ENCODE measurements at places on chromosomes 5 and 9. TPM values are rescaled to one million over a fixed set of nuclear protein-coding genes. Genes with fewer than 3 reads are reported as not detected.

- DNase-seq = no peak
- no peaks in the 10 kb centered on the region for H3K27me3 ChIP-seq
- no peak overlapping the region for H3K27ac ChIP-seq
- H3K4me3 ChIP-seq = no peak overlapping the region
- H3K36me3 ChIP-seq = no peaks in the 10 kb centered on the region
- no peaks in the 10 kb centered on the region for H3K4me1 ChIP-seq
Measured at GRCh38 chr9:119924736-119925135, 555.5 kb upstream of the BRINP1 start.

DNA sequence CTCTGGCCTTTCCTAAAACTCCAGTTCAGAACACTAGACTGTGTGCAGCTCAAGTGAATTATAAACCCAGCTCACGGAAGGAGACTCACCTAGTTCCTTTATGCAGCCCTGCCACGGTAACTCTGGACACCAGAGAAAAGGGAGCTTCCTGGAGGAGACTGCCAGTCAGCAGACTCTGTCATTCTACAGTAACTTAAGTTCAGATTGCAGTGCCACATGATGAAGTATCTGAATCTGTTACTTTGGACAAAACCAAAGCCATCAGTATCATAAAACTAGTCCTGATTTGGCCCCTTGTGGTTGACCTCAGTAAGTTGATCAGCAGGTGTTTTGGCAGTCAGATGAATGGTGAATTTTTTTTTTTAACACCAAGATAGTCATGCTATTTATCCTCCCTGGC lies 2.7 kb downstream of the MTRR start:
- peaks cover 30% of the 10 kb centered on the region for H3K4me1 ChIP-seq
- DNase-seq = no peak
- no peak overlapping the region for H3K27ac ChIP-seq
- H3K36me3 ChIP-seq = peaks cover 34% of the 10 kb centered on the region
- H3K27me3 ChIP-seq = no peaks in the 10 kb centered on the region
- H3K4me3 ChIP-seq = peak overlapping the region; percentile 95

DNA sequence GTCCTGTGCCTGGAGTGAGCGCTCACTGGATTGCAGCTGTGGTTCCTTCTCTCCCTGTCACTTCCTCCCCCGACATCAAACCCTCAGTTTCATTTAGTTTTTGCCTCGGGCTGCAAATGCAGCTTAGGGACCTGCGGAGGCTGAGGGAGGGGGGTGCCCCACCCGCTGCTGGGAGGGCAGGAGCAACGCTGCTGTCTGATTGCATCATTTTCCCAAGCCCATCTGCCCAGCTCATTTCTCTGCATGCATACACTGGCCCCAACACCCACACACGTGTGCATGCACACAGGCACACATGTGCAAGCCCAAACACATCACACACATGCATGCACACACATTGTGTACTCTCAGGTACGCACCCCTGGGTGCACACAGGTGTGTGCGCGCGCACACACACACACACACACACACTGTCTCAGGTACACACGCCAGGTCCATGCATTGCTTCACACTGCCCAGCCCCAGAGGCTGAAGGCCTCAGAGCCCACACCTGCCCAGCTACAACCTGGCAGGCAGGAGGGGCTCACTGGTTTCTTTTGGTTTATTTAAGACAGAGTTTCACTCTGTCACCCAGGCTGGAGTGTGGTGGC lies 3.4 kb downstream of the ASS1 start:
- no peaks in the 10 kb centered on the region for H3K36me3 ChIP-seq
- H3K27me3 ChIP-seq = peaks cover 22% of the 10 kb centered on the region
- H3K27ac ChIP-seq = no peak overlapping the region
- no peak for DNase-seq
- H3K4me3 ChIP-seq = no peak overlapping the region
- peaks cover 78% of the 10 kb centered on the region for H3K4me1 ChIP-seq

GRCh38 chr9:78598120-78598519 lies 301.2 kb downstream of the PSAT1 start:
- H3K4me1 ChIP-seq = no peaks in the 10 kb centered on the region
- H3K27me3 ChIP-seq = peaks cover 5% of the 10 kb centered on the region
- H3K27ac ChIP-seq = no peak overlapping the region
- no peak overlapping the region for H3K4me3 ChIP-seq

GRCh38 chr5:9644630-9645029 lies 14.5 kb upstream of the TAS2R1 start:
- no peaks in the 10 kb centered on the region for H3K4me1 ChIP-seq
- H3K27me3 ChIP-seq = no peaks in the 10 kb centered on the region

DNA sequence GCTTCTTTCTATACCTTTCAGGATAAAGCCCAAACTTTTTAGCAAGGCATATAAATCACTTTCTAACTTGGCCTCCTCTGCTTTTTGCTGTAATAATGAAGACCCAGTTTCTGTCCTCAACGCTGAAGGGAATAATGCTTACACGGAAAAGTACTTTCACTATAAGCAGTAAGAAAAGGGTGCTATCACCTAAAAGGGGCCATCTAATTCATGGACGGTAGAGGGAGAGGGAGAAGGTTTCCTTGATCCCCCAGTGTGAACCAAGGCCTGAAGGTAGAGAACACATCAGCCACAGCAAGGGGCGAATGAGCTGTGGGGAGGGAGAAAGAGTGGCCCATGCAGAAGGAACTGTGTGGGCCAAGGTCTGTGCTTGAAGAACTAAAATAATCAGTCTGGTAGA lies 417.7 kb upstream of the CLINT1 start:
- no peak for DNase-seq
- no peaks in the 10 kb centered on the region for H3K27me3 ChIP-seq
- H3K27ac ChIP-seq = no peak overlapping the region

GRCh38 chr9:106104887-106105286 lies 410.5 kb downstream of the TMEM38B start:
- no peaks in the 10 kb centered on the region for H3K4me1 ChIP-seq
- no peak overlapping the region for H3K27ac ChIP-seq
- H3K27me3 ChIP-seq = no peaks in the 10 kb centered on the region
- no peak for DNase-seq

GRCh38 chr5:158486566-158486965 lies 613.1 kb downstream of the EBF1 start:
- DNase-seq = no peak
- no peaks in the 10 kb centered on the region for H3K27me3 ChIP-seq
- peaks cover 22% of the 10 kb centered on the region for H3K4me1 ChIP-seq

DNA sequence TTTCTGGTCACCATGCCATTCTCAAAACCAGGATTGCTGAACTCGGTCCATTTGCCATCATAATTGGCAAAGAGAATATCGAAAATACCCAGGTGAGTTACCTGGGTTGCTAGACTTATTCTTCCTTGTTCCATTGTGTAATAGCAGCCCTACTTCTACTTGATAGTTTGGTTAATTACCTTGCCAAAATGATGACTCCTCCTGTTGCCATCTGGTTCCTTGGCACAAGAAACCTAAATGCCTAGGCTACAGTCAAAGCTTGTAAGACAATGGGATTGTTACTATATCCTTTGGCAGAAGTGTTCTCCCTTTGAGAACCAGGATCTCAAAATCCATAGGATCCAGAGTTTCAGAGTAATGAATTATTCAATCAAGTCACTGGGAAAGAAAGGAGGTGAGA lies 373.2 kb upstream of the ACTBL2 start:
- DNase-seq = no peak
- no peak overlapping the region for H3K27ac ChIP-seq
- H3K27me3 ChIP-seq = no peaks in the 10 kb centered on the region
- no peaks in the 10 kb centered on the region for H3K4me1 ChIP-seq
- H3K4me3 ChIP-seq = no peak overlapping the region

GRCh38 chr9:16515879-16516301 lies 354.6 kb downstream of the BNC2 start:
- H3K4me1 ChIP-seq = peaks cover 12% of the 10 kb centered on the region
- H3K4me3 ChIP-seq = no peak overlapping the region
- no peak for DNase-seq
- no peak overlapping the region for H3K27ac ChIP-seq

DNA sequence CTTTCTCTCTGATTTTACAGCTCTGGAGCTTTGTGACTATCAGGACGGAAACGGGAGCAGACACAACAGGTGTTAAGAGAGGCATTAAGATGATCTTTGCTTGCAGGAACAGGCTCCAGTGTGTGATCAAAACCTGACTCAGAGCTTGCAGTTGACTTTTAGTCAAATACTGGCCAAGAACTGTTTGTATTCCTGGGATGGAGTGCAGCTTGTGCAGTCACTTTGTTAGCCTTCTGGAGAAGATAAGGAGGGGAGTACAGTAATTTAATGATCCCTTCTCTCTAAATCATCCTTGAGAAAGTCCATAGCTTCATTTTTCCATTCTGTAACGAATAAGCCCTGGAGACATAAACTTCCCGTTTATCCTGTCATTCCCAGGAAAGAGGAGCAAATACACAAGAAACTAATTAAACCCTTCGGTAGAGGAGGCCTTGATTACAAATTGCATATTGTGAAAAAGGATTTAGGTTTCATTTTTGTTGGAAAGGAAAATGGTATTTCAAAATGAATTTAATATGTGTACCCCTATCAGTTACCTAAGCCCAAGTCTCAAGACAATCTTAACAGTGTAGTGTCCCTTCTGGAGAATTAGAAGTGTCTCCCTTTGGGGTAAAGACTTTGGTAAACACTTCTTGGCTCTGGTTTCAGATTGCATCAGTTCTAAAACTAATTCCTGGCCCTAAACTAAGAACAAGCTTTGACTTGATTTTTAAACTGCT lies 3.1 kb upstream of the STOM start:
- H3K4me3 ChIP-seq = no peak overlapping the region
- DNase-seq = no peak
- peaks cover 48% of the 10 kb centered on the region for H3K4me1 ChIP-seq
- H3K27me3 ChIP-seq = no peaks in the 10 kb centered on the region
- peak overlapping the region; percentile 93 for H3K27ac ChIP-seq
- no peaks in the 10 kb centered on the region for H3K36me3 ChIP-seq

- no peak for DNase-seq
- H3K36me3 ChIP-seq = peaks cover 24% of the 10 kb centered on the region
- peaks cover 13% of the 10 kb centered on the region for H3K4me1 ChIP-seq
- H3K27ac ChIP-seq = peak overlapping the region; percentile 46
Measured at GRCh38 chr9:76181781-76182180, 212.4 kb downstream of the RFK start.

DNA sequence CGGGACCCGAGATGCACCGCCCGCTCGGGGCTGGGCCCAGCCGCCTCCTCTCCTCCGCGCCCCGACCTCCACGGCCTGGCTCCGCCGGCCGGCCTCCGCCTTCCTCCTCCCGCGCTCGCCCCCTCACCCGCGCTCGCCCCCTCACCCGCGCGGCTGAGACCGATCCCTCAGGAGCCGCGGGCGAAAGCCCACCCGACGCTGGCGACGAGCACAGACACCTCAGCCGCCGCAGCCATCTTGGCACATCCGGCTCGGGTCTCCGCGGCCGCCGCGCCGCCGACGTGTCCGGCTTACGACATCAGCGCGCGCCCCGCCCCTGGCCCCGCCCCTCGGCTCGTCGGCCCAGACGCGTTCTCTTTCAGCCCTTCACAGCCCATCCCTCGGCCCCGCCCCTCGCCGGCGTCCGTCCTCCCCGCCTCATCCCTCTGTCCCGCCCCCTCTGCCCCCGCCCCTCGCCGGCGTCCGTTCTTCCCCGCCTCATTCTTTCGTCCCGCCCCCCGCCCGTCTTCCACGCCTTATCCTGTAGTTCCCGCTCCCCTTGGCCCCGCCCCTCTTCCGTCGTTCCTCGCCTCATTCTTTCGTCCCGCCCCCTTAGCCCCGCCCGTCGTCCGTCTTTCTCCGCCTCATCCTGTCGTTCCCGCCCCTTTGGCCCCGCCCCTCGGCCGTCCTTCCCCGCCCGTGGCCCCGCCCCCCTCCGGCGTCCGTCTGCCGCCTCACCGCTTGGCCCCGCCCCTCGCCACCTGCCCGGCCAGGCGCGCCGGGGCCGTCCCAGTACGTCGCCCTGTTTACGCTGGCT lies at the start of gene SEC16A:
Gene SEC16A (minus strand): TSS at position 248 of the 796 bp plus-strand sequence. CDS start 5,425 bp downstream, outside the sequence.
- H3K4me3 ChIP-seq = peak within 1 kb of the TSS; percentile 91
- H3K4me1 ChIP-seq = peaks cover 29% of the 10 kb centered on the region
- DNase-seq = peak; percentile 100
- H3K27ac ChIP-seq = peak within 1 kb of the TSS; percentile 99
- no peaks in the 10 kb centered on the region for H3K27me3 ChIP-seq
- peaks cover 10% of the 10 kb centered on the region for H3K36me3 ChIP-seq

DNA sequence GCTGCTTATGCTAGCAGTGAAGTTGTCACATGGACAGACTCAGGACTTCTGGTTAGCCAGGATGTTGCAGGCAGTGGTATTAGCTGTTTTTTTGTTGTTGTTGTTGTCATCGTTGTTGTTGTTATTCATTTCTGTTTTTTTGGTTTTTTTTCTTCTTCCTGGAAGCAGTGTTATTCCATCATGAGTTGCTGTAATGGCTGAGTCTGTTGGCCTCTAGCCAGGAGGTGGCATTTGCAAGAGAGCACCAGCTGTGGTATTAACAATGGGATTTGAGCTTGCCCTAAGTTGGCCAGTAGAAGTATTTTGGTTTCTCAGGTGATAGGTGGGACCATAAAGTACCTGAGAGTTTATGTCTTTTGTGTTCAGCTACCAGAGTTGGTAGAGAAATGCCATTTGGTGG lies 561.1 kb downstream of the KCTD16 start:
- no peaks in the 10 kb centered on the region for H3K36me3 ChIP-seq
- no peaks in the 10 kb centered on the region for H3K27me3 ChIP-seq
- no peak overlapping the region for H3K27ac ChIP-seq
- no peak overlapping the region for H3K4me3 ChIP-seq
- no peak for DNase-seq
- no peaks in the 10 kb centered on the region for H3K4me1 ChIP-seq

GRCh38 chr5:139859013-139859412 lies 63.4 kb downstream of the PSD2 start:
- H3K4me1 ChIP-seq = peaks cover 20% of the 10 kb centered on the region
- DNase-seq = no peak
- no peaks in the 10 kb centered on the region for H3K36me3 ChIP-seq

GRCh38 chr5:120372899-120373298 lies 91.2 kb upstream of the PRR16 start:
- no peak for DNase-seq
- no peak overlapping the region for H3K27ac ChIP-seq
- H3K4me1 ChIP-seq = no peaks in the 10 kb centered on the region
- no peaks in the 10 kb centered on the region for H3K27me3 ChIP-seq
- no peaks in the 10 kb centered on the region for H3K36me3 ChIP-seq

GRCh38 chr5:99059685-99060084 lies 130.9 kb upstream of the CHD1 start:
- DNase-seq = no peak
- no peaks in the 10 kb centered on the region for H3K36me3 ChIP-seq
- H3K4me1 ChIP-seq = peaks cover 7% of the 10 kb centered on the region
- no peak overlapping the region for H3K4me3 ChIP-seq
- no peaks in the 10 kb centered on the region for H3K27me3 ChIP-seq

Gene LCN9
- not detected for total RNA-seq

Gene HRCT1
- 8.7 TPM for total RNA-seq

Gene INSL4
- not detected for total RNA-seq

Gene TSTD2
- total RNA-seq = 18.6 TPM

Gene HMCN2
- total RNA-seq = 4.7 TPM

Gene TLR4
- 70.1 TPM for total RNA-seq

Gene MYMK
- total RNA-seq = not detected

Gene SLC45A2
- not detected for total RNA-seq

Gene LECT2
- not detected for total RNA-seq

Gene GLDC
- total RNA-seq = 0.77 TPM

Data from lower lobe of right lung (tissue), 2 donors.